Neural crest cell (in vitro differentiated cells): ENCODE measurements at places on chromosomes 7 and 10.
A peak's percentile ranks its signal among the peaks of the same experiment; 100 is the strongest.

- no peak for DNase-seq
Observed at GRCh38 chr10:26457088-26457487, 18.9 kb downstream of the APBB1IP start.

- DNase-seq = no peak
Observed at GRCh38 chr7:150435390-150436073, 14.9 kb upstream of the GIMAP8 start.

DNA sequence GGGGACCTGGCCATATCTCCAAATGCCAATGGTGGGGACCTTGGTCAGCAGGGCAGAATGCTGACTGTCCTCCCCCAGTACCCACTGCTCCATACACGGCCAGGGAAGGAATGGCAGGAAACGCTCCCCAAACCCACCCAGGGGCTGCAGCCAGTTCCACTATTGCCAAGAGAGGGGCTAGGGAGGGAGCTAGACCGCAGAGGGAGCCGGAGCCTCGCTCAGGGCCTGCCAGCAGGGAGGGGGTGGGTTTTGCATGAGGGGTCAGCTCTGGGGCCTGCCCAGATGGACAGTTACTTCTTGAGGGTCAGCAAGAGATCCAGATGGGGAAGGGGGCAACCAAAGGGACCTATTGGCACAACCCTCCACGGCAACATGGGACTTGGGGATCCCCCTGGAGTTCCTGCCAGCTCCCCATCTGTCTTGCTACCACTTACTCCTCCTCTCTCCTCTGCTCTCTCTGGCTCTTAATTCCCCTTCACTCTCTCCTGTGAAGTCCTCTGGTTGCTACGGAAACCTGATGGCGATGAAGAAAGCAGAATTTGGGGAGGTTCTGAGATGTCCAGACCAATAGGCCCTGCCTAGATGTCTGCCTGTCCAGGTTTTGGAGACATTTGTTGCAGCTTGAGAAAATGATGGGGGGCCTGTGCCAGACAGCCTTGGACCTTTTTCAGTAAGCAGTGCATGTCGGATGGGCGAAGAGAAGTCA is 12.6 kb downstream of the FGF8 start:
- DNase-seq = no peak

GRCh38 chr7:15197042-15197977 is 294.8 kb upstream of the DGKB start:
- no peak for DNase-seq

DNA sequence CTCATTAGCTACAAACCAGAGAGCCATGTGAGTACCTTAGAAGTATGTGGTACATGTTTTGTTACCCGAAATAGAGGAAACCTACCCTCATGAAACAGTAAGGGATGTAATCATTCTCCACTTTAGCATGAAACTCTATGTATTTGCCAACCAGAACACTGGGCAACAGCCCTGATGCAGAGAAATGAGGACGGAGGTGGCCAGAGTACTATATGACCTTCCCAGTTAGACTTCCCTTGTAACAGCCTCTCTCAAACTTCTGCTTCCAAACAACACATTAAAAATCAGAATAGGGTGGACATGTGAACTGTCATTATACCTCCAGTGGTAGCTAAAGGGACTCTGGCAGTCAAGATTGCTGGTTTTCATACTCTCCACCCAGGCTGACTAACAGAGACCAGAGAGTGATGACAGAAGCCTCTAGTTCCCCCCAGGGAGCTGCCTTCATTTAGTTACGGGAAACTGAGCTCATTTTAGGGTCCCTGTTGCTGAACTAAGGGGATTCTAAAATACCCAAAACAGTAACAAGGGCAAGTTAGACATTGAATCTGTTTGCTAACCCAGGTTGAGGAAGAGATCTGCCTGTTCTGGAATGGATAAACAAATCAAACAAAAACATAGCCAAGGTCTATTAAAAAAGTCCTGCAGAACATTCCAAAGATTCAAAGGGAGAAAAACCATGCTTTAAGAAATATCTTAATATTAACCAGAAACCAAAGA is 83.1 kb downstream of the VPS41 start:
- DNase-seq = no peak

GRCh38 chr10:6995341-6995740 is 415.3 kb upstream of the PRKCQ start:
- no peak for DNase-seq

- DNase-seq = no peak
Observed at GRCh38 chr7:93720106-93720505, 145.6 kb upstream of the CALCR start.

DNA sequence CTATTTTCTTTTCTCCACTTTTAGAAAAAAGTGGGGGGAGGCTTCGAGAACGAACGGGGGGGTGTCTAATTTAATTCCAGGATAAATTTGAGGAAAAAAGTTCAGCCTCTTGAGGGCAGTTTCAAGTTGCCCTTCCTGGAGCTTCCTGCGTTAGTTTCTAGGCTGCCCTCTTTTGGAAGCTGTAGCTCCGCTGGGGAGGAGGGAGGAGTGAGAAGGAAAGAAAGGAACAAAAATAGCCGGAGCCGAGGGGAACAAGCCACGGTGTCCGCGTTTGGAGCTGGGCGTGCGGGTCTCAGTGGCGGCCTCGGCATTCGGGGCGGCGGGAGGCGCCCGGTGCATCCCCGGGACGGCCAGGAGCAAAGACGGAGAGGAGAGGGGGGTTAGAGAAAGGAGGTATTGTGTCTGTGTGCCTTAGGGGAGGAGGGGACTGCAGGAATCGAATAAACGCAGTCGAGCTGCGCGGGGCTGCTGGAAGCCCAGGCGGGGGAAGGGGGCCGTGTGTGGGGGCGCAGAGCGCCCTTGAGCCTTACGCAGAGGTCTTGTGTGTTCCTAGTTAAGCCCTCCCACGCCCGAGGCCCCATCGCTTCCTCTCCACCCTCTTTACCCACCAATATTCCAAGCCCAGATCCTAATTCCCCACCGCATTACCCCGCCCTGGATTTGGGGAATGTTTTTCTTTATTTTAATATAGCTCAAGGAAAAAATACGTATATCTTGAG is 2.0 kb upstream of the TNRC18 start:
- peak; percentile 61 for DNase-seq

GRCh38 chr10:6833458-6834011 is 253.5 kb upstream of the PRKCQ start:
- no peak for DNase-seq

DNA sequence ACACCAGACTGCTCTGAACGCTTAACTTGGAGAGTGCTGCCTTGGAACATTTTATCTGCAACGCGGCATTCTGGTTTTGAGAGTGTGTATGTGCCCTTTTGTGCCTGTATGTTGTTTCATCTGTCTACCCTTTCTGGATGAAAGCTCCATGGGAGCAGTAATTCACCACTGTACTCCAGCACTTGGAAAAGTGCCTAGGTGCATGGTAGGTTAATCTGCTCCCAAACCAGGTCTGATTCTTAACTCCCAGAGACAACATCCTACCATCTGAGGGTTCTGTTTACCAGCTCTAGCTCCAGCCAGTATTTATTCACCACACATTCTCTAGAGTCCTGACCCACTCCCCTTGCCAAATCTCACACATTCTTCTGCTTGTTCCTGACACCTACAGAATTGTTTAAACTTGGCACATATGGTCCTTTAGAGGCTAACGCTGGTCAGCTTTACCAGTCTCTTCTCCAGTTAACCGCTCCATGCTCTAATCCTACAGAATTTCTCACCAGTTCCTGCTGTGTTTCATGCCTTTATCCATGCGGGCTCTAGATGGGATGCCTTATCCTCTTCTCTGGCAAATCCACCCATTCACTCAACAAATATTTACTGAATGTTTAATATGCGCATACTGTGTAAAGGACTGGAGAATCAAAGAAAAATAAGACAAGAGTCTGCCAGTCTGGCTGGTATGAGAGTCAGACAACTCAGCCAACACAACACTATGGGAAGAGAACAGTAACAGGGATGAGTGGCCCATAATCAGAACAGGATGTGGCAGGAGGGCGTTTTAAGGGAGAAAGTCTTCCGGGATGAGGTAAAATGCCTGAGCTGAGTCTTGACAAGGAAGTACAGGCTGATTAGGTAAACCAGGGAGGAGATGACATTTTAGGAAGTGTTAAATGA is 46.3 kb downstream of the MTPN start:
- no peak for DNase-seq

GRCh38 chr7:46168671-46169383 is 247.8 kb upstream of the IGFBP3 start:
- DNase-seq = no peak

DNA sequence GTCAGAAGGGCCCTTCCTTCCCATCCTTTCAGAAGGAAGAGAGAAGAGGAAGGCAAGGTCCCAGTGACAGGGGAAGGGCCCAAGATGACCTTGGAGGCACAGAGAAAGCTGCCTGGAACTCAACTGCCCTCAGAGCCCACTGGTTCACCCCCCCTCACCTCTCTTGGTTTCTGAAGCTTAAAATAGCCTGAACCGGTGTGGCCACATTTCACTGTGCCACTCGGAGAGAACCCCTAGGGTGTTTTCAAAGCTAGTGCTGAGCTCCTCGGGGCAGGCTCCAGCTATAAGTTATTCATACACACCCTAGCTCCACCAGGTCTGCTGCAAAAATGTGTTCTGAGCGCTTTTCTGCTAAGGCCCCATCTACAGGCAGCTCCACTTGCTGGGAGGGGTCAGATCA is 60.9 kb upstream of the ADRB1 start:
- no peak for DNase-seq

GRCh38 chr10:97454330-97455036 is 8.5 kb downstream of the ZDHHC16 start:
- no peak for DNase-seq

DNA sequence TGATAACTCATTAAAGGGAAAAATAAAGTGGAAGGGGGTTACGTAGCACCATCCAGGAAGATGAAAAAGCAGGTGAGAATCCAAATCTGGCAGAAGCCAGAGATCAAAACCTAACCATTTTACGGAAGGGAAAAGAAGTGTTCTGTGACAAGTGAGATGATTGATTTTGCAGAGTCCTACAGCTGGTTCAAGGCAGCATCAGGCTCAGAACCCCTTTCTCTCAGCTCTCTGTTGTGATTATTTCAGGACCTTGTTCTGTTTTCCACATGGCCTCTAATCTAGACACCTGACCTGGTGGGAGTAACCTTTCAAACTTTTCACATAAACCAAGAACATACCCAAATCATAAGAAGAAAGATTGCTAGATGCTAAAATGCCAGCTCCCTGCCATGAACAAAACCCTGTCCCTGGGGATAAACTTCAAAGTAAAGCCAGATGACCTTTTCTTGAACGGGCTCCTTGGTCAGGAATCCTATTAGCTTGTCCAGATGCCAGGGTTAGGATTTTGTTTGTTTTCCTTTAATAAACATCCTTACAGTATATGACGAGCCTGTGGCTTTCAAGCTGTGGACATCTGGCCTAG is 5.9 kb downstream of the DUSP5 start:
- DNase-seq = no peak

GRCh38 chr10:43123361-43124093 is 14.7 kb upstream of the CSGALNACT2 start:
- DNase-seq = no peak

DNA sequence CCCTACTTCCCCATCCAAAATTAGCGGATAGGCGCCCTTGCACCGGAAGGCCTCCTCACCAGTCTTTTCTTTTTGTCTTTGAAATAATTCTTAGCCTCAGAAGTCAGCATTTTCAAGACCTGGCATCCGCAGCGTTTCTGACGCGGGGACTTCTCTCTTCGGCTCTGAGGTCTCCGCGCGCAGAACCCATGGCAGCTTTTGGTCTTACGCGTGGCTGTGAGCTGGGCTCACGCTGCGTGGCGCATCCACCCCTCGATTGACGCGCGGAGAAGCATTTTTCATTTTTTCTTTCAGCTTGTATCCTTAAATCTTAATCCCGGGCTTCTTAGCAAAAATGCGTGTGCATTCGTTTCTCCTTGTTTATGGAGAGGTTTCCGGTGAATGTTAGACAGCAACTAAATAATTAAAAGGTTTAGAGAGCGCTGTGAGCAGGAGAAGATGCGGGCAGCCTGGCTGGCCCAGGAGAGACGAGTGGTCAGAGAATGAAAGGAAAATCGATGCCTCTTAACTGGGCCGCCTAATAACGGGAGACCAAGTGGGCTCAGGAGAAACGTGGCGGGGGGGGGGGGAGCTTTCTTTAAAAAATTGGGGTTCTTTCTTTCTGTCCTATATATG is 2.0 kb upstream of the GATA3 start:
- DNase-seq = no peak

- DNase-seq = no peak
Observed at GRCh38 chr7:33558549-33559323, 346.6 kb upstream of the BMPER start.

DNA sequence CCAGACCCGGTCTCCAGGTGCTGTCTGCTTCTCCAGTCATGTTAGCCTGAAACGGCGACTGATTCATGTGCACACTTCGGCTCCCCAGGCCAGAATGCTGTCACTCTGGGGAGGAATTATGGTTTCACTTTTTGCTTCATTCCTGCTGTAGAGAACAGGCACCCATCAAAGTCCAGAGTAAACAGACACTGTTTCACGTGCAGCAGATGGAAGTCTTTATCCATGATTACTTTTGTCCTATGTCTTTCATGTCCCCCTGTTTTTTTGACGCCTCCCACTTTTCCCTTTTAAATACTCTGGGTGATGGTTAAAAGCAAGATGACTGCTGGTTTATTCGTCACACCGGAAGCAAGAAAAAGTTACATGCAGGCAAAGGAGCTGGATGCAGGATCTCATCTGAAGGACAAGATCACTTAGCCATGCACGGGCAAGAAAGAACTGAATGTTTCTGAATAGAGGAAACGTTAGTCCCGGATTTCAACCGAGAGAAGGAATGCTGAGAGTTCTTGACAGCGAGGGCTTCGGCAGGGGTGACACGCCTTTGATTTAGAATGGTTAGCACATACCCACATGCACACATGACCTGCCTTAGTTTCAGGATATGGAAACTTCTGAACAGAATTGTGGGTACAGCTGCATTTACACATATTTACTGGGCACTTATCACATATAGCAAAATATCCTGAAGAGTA is 250.0 kb upstream of the KLF6 start:
- no peak for DNase-seq

GRCh38 chr10:66505003-66505657 is 420.7 kb upstream of the LRRTM3 start:
- no peak for DNase-seq

DNA sequence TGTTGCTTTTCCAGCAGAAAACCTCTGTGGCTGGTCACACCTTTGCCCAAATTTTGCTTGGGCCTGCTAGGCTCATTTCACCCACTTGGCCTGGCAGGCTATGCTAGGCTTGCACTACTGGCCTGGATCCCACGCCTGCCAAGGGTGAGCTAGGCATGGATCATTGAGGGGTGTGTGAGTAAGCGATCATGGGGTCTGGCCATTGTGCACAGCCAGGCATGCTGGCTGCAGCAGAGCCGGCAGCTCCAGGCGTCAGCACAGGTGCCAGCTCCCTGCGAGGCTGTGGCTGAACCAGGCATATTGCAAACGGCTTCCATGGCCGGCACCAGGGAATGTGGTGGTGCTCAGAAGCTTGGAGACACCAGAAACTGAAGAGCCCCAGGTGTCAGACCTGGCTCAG is 19.2 kb downstream of the CFAP70 start:
- no peak for DNase-seq

GRCh38 chr10:96410296-96410695 is 51.5 kb upstream of the OPALIN start:
- DNase-seq = no peak

DNA sequence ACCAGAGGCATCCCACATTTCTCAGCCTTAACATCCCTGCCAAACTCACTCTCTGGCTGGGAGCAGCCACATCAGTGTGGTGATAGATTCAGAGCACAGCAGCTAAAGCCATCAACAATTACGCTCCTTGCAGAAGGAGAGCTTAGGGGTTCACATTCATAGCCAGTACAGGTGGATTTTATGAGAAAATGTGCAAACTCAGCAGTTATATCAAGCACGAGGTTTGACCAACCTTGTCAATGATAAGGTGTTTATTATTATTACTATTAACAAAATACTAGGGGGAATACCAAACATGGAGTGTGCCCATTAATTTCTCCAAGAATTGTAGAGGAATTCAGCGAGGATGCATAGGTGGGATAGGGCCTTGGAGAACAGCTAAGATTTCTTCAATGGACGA is 362.3 kb downstream of the WDR11 start:
- no peak for DNase-seq
